ENCODE measurements at places on chromosomes 12 and 14.
A peak's percentile ranks its signal among the peaks of the same experiment; 100 is the strongest.

DNA sequence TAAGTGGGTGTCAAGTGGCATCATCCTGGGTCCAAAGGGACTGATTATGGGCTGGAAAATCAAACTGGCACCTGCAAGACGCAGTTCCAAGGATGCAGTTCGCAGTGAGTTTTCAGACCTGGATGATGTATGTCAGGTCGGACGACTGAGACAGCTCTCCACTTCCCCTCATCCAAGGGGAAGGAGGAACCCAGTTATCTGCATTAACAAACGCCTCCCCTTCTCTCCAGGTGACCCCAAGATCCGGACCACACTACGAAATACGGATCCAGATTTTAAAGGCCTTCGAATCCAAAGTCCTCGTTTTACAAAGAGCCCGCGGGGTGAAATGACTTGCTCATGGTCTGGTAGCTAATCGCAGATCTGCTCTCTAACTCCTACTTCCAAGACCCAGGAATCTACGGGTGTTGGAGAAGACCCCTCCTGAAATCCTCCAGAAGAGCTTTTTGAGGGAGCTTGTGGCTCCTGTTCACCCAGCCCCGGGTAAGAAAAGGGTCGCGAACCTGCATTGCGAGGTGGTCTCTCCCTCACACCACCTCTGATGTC is 460 bp upstream of the SYNE2 start:
- DNase-seq: no peak

GRCh38 chr14:105180592-105181548 is at the start of gene NUDT14:
TSS of gene NUDT14 (minus strand) at chr14:105181312. CDS start at chr14:105181209, 103 bp downstream.
- DNase-seq: peak; percentile 10

GRCh38 chr14:58850011-58850410 is 212.2 kb downstream of the DACT1 start:
- DNase-seq: no peak

DNA sequence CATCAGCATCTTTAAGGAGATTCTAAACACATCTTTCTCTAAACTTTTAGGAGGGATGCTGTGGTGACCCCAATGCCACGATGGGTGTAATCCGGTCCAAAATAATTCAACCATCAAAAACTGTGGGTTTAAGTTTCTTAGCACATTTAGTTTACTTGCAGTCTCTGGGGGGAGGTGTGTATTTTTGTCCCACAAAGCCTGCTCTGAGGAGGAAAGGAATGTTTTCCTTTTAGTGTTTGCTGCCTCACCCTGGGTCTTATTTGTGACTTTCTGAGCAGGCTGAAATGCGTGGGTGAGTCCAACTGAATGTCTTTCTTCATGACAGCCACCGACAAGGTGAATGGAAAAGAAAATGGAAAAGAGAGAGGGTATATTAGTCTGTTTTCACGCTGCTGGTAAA is 1324.7 kb downstream of the AACS start:
- DNase-seq: no peak

DNA sequence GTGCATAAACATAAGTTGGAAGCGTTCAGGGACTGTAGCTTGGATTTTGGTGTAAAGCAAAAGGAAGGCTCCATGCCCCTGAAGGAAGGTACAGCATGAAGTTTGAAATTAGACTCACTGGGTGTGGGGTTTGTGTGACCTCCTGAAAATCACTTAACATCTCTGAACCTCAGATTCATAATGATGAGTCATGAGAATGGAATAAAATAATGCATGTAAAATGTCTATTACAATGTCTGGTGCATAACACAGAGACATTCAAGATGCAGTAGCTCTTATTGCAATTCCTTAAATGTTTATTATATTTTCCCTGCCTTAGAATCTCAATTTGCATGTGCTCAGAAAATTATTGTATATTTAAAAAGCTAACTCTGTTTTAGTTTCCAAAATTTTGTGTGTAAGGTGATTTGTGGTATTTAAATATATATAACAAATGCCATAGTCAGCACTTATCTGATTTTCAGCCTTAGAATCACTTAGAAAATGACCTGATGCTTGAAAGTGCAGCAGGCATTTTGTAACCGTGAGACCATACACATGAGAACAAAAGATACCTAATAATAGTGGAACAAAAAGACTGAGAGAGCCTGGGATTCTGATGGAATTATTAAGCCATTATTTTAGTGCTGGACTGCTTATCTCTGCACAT is 66.3 kb downstream of the E2F7 start:
- DNase-seq: no peak

GRCh38 chr12:31008961-31009840 is 64.5 kb upstream of the DDX11 start:
- no peak for DNase-seq

GRCh38 chr12:7872566-7873319 is at the start of gene SLC2A14:
TSS of gene SLC2A14 (minus strand) at chr12:7872915. CDS start at chr12:7869880, 3,035 bp downstream.
- no peak for DNase-seq

- no peak for DNase-seq
These were observed 31.4 kb downstream of the JDP2 start for GRCh38 chr14:75459099-75459741.

DNA sequence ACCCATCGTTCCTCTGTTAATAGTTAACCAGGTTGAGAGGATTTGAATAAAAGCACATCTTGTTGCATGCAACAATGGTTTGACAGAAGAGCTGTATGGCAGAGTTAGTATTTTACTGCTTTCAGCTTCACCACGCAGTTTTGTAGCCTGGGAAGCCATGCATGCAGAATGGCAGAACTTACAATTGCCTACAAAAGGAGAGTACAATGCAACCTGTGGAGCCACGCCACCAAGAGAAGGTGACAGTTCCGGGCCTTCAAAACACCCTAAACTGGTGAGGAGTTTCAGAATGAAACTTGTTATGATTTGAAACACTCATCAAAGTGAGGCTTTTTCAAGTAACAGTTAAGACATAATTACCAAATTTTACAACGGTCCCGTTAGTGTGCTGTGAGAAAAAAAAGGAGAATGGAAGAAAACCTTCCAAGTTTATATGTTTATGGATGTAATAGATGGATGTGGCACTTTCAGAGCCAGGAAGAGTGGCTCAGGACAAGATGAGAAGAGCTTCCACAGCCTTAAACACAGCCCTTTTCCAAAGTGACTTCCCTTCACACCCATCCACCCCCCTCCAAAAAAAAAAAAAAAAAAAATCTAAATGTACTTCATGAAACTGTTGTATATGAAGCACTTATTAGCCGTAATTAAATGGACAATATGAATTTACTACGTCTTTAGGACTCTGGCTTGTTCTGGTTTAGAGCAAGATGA is 158.7 kb downstream of the EGLN3 start:
- DNase-seq: no peak

- no peak for DNase-seq
These were observed 79.4 kb downstream of the FBXL14 start for GRCh38 chr12:1515010-1515409.

DNA sequence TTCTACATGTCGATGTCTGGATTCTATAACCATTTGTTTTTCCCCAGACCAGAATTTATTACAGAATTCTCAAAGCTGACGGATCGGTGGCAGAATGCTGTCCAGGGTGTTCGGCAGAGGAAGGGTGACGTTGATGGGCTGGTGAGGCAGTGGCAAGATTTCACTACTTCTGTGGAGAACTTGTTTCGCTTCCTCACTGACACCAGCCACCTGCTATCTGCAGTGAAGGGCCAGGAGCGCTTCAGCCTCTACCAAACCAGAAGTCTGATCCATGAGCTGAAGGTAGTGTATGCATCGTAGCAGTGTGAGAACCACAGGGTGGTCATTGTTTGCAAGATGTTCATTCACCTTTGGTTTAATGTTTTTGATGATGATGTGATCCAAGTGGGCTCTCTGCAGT is 124.0 kb downstream of the ESR2 start:
- no peak for DNase-seq

- no peak for DNase-seq
These were observed 4.5 kb downstream of the AJUBA start for GRCh38 chr14:22977684-22978486.

GRCh38 chr12:49838973-49839633 is 3.8 kb downstream of the BCDIN3D start:
- DNase-seq: no peak

- no peak for DNase-seq
These were observed at the start of gene MAP3K12 for GRCh38 chr12:53499266-53500141. TSS of gene MAP3K12 (minus strand) at chr12:53499458. CDS start at chr12:53487391, 12,067 bp downstream.

DNA sequence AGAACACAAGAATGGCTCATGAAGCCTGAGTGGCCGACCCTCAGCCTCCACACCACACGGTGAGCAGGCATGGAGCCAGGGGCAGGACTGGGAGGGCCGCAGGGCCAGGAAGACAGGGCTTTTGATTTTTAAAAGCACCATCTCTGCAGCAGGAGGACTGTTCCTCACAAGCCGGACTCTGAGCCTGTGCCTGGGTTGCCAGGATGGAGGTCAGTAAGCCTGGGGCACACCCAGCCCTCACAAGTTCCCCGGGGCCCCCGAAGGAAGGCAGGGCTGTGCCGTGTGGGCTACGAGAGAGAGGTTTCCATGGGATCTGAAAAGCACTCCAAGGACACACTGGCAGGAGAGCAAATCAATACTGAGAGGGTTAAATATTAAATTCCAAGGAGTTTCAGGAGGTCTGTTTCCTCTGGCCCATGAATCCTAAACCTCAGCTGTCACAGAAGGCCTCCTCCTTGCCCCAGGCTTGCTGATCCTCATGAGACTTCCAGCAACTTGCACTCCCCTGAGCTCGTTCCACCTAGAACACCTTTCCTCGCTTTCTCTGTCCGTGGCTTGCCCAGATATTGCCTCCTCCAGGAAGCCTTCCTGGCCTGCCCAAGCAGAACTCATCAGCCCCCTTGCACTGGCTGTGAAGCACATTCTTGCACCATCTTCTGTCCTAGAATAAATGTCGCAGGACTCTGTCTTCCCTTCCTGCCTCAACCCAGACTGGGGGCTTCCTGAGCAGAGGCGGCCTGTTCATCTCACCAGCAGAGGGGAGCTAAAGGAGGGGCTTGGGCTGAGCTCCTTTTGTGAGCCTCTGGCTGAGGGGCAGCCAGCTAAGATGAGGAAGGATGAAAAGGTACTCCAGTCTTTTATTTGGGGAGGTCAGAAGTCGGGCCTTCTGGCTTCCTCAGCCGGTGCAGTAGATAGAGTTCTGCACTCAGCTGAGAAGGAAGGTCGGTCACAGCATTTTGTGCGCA is 64.6 kb downstream of the CCDC88C start:
- DNase-seq: no peak

- no peak for DNase-seq
These were observed 518.1 kb downstream of the TMEM121 start for GRCh38 chr14:106044515-106044914.

DNA sequence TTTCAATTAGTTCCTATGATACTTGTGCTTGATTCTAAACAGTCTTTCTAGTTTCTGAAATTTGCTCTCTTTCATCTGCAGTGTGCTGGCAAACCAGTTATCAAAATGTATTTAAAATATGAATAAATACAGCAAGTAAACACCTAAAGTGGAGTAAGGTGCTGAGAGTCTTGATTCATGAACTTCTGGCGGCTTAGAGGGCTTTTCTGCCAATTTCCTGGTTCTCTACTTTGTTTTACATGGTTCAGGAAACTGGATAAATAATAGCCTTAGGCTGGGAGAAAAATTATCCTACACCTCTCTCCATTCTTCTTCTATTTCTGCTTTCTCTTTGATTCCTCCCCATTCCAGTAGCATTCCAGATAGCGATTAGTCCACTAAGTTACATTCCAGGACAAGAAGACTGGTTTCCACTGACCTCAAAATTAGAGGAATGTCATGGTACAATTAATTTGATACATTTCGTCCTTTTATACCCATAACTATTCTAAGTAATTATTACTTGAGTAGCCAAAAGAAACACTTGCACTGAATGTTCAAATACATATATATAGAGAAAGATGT is 14.9 kb downstream of the ATP2B1 start:
- DNase-seq: no peak

DNA sequence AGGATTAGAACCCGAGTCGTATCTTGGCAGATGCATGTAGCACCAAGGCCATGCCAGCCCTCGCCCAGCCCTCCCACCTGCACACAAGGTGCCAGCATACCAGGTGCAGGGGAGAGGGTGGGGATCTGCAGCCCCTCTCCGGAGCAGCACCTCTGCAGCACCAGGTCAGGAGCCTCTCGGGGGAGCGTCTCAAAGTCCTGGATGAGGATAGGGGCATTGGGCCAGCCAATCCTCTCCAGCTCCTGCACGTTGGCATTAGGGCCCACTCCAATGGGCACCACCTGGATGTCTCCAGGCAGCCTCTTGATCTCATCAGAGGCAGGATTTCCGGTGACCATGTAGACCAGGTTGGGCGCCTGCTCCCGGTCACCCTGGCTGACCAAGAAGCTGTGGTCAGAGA is 73.2 kb upstream of the ANO2 start:
- no peak for DNase-seq

- DNase-seq: no peak
These were observed 626.0 kb upstream of the SEL1L start for GRCh38 chr14:82159624-82160023.

- DNase-seq: no peak
These were observed at the start of gene TAC3 for GRCh38 chr12:57016348-57016747. TSS of gene TAC3 (minus strand) at chr12:57016529. CDS start at chr12:57015797, 732 bp downstream.

DNA sequence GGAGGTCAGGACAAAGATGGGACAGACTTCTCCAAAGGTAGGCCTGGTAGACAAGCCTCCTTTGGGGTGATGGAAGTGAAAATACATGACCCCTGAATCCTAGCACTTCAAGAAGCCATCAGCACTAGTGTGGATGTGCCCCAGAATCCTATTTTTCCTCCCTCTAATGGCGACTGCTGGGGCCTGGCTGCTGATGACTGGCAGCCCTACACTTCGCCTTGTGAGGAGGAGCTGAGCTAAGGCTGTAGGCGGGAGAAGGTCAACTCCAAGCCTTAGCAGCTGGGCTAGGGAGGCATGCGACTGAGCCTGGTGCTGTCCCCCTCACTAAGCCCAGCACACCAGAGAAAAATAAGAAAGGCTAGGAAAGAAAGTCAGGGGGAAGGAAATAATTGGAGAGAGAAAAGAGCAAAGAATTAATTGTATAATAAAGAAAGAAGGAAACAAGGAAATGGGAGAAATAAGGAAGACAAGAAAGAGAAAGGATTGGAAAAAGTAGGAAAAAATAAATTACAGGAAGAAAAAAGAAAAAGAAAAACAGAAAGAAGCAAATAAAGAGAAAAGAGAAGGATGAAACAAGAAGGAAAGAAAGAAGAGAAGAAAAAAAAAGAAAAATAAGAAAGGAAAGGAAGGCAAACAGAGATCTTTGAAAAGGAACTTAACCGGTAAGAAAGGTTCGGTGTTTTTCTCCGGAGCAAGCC is 4.7 kb upstream of the HOXC10 start:
- no peak for DNase-seq

GRCh38 chr14:72700338-72701236 is 193.3 kb downstream of the DPF3 start:
- no peak for DNase-seq

- DNase-seq: no peak
These were observed 127.3 kb downstream of the CNTN1 start for GRCh38 chr12:40819436-40820108.

DNA sequence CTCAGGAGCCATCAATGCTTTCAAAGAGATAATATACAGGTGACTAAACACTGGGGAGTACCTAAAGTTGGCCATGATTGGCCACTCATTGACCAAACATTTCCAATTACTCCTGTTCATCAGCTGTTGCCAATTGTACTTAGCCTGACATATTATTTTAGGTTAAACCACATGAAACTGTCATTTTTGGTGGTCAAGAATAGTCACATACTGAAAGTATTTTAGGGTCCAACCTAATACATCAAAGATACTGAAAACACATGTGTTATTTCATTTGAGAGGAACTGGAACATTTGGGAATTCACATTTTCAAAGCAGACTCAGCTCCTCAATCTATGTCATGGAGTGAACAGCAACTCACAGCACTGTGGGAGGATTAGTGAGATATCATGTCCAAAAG is 63.9 kb upstream of the KCNA5 start:
- DNase-seq: no peak

GRCh38 chr14:106848330-106849121 is 1322.1 kb downstream of the TMEM121 start:
- DNase-seq: no peak

- no peak for DNase-seq
These were observed 20.1 kb downstream of the MBIP start for GRCh38 chr14:36300337-36300736.

Data from GM04504 (cell line).